NCI-H2081 treated with DMSO at 0.1 percent for 48 hours (cell line): ENCODE measurements at places on chromosomes 1 and 21.

DNA sequence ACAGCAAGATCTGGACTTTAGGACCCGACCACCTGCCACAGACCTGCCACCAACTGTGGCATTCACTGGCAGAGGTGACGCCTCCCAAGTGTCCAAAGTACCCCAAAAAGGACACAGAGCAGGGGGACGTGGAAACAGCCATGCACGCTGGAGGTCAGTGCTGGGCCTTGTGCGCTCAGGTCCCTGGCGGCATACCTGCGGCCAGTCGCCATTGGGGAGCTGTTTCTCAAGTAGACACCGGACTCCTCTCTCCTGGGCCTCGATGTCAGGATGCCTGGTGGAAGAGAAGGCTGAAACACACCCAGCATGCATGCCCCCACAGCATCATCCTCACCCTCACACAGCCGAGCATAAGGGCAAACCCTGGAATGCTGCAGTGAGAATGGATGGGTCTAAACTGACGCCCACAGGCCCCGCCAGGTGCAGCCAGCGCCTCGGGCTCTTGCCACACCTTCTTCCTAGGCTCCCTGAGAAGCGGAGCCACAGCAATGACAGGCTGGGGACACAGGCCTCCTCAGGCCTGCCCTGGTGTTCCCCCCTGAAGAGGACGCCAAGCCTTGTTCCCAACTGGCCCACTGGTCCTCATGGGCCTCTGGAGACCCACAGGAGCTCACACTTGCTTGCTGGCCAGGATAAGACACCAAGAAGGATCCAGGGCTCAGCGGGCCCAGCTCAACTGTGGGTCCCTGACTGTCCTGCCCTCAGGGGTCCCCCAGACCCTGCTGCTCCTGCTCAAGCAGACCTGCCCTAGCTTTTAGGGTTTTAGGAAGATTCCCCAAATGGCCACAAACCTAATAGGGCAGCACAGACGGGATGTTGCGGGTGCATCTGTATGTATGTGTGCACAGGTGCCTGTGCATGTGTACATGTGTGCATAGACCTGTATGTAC, 7.7 kb upstream of the SPATC1L start:
- no peak for DNase-seq

DNA sequence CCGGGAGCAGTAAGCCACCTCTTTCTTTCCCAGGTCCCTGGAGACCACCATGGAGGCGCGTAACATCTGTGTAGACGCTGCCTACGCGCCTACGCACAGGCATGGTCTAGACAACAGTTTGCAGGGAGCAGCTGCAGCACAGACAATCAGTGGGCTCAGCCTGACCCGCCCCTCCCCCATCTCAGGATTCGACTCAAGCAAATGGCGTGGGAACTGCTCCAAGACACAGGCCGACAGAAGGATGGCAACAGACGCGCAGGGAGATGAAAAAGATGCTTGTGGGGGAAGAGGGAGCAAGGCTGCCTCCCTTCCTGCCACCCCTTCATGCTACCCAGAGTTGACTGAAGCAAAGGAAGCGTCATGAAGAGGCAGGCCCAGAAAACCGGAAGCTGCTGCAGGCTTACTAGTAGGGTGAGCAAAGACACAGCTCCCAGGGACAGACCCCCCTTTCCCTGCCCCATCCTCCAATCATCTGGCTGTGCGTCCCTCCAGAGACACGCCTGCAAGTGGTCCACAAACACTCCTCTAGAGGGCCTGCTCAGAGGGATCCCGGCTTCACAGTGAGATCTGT, 19.5 kb downstream of the STK40 start:
- no peak for DNase-seq

DNA sequence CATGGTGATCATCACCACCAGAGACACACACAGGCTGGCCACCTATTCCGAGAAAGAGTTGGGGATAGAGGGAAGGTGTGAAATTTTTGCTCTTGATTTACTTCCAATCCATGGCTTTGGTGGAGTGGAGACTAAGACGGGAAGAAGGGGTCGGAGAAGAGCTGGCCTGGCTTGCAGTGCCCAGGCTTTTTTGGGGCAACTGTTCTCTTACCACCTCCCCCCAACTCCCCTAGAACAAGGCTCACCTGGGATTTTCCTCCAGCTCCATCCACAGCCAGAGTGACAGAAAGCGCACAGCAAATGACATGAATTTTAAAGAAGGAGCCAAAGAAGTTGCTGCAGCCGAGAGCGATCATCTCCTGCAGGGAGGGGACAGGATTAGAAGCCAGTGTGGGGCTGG, 16.0 kb downstream of the SLC26A9 start:
- DNase-seq = no peak

GRCh38 chr1:44717156-44717555, 13.8 kb downstream of the RNU5D-1 start:
- no peak for DNase-seq

DNA sequence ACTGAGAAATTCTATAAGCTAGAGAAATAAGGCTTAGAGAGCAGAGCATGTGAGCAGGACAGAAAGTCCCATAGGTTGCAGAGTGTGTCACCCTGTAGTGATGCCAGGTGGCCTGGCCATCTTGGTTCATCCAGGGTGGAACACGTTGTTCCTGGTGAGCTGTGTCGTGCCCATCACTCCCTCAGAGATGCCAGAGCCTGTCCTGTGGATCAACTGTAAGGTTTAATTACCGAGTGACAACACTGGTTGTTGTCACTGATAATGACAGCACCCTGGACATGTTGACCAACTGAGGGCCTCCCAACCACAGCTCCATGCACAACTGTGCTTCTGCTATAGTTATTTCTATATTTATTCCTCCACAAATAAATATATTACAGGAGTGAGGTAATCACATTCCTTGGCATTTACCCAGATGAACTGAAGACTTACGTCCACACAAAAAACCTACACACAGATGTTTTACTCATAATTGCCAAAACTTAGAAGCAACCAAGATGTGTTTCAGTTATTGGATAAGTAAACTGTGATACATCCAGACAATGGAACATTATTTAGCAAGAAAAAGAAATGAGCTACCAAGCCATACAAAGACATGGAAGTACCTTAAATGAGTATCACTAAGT, 6.2 kb downstream of the C1orf198 start:
- DNase-seq = no peak

- DNase-seq = no peak
These were observed 83.0 kb downstream of the RIPK4 start for GRCh38 chr21:41683815-41684214.

GRCh38 chr1:237981223-237981622, 90.5 kb upstream of the ZP4 start:
- no peak for DNase-seq

- no peak for DNase-seq
These were observed 13.8 kb downstream of the S100A7A start for GRCh38 chr1:153430166-153430553.

- DNase-seq = no peak
These were observed 81.5 kb upstream of the LYPLAL1 start for GRCh38 chr1:219092206-219092605.

DNA sequence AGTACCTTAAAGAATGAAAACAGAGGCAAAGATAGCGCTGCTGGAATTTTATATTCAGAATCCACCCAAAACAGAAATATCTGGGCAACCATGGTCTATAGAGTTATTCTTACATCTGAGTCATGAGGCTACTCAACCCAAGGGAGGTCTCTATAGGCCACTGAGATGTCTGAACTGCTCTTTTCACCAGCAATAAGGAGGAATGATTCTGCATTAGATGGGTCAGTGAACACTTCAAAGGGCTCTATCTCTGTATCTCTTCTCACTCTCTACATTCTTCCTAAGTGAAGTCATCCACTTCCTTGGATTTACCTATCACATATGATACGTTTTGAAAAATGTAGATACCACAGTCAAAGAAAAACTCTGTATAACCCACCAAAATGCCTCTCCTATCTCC, 90.2 kb upstream of the NGF start:
- no peak for DNase-seq

DNA sequence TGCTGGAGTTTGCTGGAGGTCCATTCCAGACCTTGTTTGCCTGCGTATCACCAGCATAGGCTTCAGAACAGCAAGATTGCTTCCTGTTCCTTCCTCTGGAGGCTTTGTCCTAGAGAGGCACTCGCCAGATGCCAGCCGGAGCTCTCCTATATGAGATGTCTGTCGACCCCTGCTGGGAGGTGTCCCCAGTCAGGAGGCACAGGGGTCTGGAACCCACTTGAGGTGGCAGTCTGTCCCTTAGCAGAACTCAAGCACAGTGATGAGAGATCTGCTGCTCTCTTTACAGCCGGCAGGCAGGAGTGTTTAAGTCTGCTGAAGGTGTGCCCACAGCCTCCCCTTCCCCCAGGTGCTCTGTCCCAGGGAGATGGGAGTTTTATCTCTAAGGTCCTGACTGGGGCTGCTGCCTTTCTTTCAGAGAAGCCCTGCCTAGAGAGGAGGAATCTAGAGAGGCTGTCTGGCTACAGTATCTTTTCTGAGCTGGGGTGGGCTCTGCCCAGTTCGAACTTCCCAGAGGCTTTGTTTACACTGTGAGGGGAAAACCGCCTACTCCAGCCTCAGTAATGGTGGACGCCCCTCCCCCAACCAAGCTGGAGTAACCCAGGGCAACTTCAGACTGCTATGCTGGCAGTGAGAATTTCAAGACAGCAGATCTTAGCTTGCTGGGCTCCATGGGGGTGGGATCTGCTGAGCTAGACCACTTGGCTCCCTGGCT, 205.0 kb downstream of the GPR52 start:
- no peak for DNase-seq

GRCh38 chr1:104380003-104380402, 630.3 kb downstream of the AMY1C start:
- DNase-seq = no peak

DNA sequence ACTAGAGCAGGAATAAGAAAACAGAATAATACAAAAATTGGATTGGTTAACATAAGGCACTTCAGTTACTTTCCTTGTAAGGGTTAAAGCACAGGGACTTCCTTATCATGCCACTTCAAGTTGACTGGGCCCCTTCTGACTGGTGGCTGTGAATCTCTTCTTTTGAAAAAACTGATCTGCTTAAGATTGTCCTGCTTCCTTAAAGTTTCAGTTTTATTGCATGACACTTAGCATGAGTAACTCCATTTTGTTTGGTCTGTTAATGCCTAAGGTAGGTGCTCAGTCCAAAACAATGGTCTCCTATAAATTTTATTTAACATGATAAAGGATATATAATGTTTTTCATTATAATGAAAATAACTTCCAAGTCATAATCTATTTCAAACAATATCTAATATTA, 37.6 kb downstream of the UBE2U start:
- no peak for DNase-seq

GRCh38 chr1:22075718-22076117, 23.2 kb downstream of the CDC42 start:
- no peak for DNase-seq

DNA sequence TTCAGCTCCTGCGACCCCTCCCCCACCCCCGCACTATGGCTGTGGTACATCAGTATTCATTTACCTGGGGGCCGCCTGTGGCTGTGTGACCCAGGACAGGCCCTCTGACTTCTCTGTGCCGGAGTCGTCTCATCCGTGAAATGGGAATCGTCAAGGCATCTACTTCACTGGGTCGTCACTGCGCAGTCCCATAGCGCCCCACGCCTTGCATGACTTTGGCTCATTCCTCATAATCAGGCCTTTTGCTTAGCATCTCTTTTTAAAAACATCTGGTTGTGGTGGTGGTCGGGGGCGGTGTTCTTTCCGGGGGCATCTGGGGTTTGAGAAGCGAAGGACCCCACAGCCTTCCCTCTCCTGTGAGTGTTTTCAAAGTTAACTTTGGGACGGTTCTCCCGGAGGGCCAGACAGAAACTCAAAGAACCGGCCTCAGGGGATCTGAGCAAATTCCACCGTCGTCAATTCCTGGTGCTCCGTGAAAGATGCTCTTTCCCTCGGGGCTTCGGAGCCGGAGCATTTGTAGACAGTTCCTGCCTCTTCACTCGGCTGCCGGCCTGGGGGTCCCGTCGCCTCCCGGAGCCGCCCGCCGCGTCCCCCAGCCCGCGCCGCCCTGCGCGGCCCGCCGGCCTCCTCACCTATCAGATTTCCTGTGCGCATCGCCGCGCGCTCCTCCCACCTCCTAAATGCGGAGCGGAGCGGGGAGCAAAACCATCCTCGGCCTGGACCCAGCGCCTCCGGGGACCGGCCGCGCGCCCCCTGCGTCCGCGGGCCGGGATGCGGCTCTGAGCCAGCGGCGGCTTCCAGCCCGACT, at the start of gene B3GALT5:
B3GALT5 (plus strand) TSS at position 708 of the 808 bp plus-strand sequence. CDS start 47,620 bp downstream, outside the sequence.
- no peak for DNase-seq

- DNase-seq = no peak
These were observed 88.6 kb downstream of the ADAMTS1 start for GRCh38 chr21:26756491-26757159.

- DNase-seq = no peak
These were observed 268.5 kb downstream of the BRINP2 start for GRCh38 chr1:177439301-177439700.

- no peak for DNase-seq
These were observed 35.6 kb downstream of the SMYD2 start for GRCh38 chr1:214316593-214316992.

- DNase-seq = no peak
These were observed 5.8 kb downstream of the ROR1 start for GRCh38 chr1:63779338-63780211.

DNA sequence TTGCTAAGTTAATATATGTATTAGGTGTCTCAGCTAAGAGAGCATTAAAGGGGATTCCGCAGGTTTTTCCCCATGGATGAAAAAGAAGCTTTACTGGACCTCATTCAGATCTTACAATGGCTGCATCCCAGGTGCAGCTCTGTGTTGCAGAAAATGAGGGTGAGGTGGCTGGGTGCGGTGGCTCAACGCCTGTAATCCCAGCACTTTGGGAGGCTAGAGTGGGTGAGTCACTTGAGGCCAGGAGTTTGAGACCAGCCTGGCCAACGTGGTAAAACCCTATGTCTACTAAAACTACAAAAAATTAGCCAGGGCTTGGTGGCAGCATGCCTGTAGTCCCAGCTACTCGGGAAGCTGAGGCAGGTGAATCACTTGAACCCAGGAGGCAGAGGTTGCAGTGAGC, 58.5 kb upstream of the MORC3 start:
- no peak for DNase-seq

DNA sequence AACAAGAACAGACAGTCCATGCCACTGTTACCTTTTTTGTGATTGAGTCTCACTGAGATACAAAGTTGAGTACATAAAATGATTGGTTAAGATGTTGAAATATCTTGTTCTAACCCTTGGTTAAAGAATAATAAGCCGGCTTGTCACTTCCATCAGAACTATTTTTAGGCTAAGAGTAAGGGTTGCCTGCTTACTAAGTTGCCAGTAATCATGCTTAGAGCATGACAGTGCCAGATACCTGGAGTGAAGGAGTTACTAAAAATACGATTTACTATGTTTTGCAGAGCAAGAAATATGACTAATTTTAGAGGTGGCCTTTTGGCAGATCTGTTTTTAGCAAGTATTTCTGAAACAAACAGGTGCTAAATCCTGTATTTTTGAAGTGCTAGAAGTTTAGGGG, 6.0 kb downstream of the HUNK start:
- DNase-seq = no peak

- DNase-seq = no peak
These were observed at the start of gene DRAXIN for GRCh38 chr1:11691302-11691914. DRAXIN (plus strand) TSS chr1:11691710; CDS start chr1:11706259, 14,549 bp downstream.
